Stimulated activated CD4-positive, alpha-beta T cell treated with anti-CD3 and anti-CD28 coated beads, Interleukin-1b, Interleukin-23, amount 100 ng/mL, for 48 hours (primary cell): ENCODE measurements at places on chromosomes 4 and X.

DNA sequence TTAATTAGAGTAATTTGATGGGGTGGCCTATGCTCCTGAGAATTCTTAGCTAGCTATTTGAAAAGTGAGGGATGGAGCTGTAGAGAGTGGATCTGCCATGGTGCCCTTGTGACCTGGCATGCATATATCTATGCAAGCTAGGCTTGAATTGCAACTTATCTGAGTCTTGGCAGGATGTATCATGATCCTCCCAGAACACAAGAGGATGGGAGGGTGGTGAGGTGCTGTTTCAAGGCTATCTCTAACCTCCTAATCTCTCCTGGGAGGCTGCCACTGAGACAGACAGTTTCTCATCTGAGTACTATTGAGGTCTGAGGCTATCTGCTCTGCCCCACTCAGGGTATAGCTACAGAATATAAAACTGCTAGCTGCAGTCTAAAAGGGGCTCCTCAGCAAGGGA, 56.6 kb downstream of the BRCC3 start:
- no peak for DNase-seq

DNA sequence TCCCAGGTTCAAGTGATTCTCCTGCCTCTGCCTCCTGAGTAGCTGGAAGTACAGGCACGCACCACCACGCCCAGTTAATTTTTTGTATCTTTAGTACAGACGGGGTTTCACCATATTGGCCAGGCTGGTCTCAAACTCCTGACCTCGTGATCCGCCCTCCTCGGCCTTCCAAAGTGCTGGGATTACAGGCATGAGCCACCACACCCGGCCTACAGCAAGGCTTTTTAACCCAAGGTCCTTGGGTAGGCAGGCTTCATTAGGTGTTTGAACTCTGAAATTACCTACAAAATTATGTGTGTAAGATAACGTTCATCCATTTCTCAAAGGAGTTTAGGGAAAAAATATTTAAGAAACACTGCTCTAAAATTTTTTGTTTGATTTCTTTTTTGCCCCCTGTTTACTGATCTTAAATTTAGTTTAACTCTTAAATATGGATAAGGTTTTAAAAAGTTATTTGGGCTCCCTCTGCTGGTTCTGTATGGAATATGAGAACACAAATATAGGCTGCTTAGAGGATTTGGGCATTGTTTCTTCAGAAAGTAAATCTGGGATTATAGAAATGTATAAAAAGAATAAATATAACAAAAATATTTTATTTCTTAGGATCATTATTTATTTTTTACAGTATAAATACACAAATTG, 92.8 kb downstream of the CBR4 start:
- DNase-seq = no peak

- no peak for DNase-seq
Observed at GRCh38 chr4:131248314-131248713, 1900.8 kb upstream of the PCDH10 start.

DNA sequence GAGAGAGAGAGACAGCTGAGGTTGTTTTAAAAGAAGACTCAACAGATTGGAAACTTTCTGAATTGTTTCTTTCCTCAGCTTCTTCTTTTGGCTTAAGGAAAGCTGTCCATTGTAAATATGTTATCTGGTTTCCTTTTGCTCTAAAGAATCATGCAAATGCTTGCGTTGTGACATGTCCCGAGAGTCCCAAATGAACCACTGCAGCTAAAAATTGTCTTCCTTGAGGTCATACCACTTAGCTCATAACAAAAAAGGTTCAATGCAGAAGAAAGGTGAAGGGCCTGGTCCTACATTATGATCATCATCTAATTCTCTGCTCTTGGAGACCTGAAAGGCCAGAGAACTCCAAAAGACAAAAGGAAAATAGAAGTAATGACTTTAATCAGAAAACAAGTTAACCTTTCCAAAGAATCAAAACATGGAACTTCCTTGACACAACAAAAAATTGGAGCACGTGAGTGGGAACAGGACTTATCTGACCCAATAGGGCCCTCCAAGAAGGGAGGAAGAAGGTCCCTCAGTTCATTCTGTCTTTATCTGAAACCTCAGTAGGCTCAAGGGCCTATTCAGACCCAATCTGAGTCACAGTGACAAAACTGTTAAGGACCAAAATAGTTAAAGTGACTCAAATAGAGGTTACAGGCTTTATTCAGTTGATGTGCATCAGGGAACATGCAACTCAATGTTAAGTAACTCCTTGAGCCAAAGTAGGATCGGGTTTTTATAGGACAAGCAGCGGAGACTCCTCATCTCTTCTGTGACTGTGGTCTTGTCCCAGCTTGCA, 14.7 kb upstream of the VSIG1 start:
- DNase-seq = no peak

DNA sequence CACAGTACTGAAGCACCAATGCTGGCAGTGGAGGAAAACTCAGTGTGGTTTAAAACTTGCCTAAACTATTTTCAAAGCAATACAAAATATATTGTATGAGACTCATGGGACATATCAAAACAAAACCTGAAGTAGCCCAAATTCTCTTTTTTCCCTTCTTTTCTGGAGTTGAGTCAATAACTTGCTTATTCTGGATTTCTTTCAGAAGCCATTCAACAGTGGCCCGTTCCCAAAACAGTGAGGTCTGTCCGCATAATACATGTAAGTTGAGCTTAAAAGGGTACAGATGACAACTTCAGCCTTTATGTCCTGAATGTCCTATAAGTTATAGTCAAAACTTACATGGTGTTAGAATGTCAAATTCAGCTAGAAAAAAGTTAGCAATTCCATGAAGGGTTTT, 100.8 kb downstream of the SHISA3 start:
- DNase-seq = no peak

DNA sequence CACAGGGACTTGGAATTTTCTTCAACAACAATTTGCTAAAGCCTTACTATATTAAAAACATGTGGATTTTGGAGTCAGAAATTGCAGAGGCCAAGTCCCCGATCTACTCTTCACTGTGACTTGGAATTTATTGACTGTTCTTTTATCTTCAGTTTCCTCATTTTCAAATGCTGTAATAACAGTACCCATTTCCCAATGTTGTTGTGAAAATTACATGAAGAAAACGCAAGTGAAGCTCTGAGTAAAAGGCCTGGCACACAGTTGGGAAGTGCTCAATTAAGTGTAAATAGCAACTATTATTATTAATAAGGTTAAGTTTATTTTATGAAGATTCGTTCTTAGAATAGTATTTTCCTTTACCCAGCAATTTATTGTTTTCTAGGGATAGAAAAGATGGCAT, 15.7 kb downstream of the STBD1 start:
- DNase-seq = no peak

DNA sequence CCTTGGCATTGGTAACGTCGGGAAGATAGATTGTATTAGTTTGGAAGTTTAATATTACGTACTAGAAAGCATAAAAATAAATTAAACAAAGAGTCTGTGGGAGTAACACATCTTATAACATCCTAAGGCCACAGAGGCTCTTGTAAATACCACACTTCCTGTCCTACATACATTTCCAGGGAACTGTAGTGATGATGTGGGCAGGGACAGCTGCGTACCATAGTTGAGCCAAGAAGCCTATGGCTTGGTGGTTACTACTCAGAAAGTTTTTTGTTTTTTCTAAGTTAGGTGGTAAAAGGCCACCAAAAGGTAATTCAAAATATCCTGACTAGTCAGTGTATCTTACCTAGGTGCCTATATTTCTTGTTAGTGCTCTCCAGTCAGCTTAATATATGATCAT, 4.6 kb upstream of the ANKRD50 start:
- DNase-seq = no peak

GRCh38 chrX:8714164-8714563, 17.8 kb downstream of the ANOS1 start:
- no peak for DNase-seq
